Activated gamma-delta T cell treated with anti-CD3 and anti-CD28 coated beads, Interleukin-2, amount 50 U/mL, for 16 hours (primary cell): ENCODE measurements at places on chromosomes 3 and 15.

DNA sequence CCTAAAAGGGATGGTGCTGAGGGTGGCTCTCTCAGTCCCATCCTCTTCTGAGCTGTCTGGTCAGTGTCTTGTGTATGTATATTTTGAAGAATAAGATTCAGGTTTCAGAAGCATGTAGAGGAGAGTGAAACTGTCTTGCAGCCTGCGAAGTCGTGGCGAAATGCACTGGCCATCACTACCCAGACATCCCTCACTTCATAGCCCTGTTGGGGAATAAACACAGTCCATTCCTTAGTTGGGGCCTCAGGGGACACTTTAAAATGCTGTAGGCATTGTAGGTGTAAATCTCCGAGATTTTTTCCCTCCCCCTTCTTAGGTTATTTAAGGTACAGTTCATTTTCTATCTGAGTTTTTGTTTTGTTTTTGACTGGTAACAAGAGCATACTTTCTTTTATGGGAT, 93.8 kb downstream of the DNASE1L3 start:
- DNase-seq: no peak

- DNase-seq: no peak
Observed at GRCh38 chr3:58299839-58300516, 6.1 kb upstream of the RPP14 start.

DNA sequence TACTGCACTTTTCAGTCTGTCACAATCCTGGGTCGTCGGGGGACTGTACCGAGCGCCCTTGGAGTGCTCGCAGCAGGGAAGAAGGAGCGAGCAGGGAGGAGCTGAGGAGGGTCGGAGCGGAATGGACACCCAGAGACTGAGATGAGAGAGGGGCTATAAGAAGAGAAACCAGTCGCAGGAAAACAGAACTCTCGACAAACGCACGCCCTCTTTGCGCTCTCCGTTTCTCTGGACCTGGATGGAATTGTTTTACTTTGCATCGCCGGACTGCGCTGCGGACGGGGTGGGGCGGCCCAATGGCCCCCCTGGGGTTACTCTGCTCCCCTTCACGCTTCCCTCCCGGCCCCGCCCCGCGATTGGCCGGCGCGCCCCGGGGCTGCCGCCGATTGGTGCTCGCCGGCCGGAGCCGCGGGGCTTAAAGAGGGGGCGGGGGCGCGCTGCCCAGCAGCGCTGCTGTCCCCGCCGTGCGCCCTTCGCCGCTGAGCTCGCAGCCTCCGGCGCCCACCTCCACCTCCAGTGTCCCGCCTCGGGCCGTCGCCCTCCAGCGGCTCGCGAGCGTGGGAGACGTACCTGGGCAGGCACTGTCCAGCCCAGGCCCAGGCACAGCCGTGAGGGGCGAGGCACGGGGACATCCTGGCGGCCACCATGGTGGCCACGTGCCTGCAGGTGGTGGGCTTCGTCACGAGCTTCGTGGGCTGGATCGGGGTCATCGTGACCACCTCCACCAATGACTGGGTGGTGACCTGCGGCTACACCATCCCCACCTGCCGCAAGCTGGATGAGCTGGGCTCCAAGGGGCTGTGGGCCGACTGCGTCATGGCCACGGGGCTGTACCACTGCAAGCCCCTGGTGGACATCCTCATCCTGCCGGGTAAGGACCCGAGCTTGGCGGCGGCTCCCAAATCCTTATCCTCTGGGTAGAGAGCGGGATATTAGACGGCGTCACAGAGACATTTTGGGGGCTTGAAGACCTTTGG, at the start of gene CLDN11:
CLDN11 (plus strand) TSS at position 447 of the 977 bp plus-strand sequence; CDS start at position 646, 199 bp downstream.
- DNase-seq: no peak

GRCh38 chr3:8183627-8184026, 318.0 kb upstream of the LMCD1 start:
- no peak for DNase-seq

- DNase-seq: no peak
Observed at GRCh38 chr3:196144383-196145105, 62.7 kb upstream of the TFRC start.

GRCh38 chr15:25711691-25712090, 151.4 kb downstream of the ATP10A start:
- no peak for DNase-seq
